ENCODE measurements at places on chromosomes 4 and X. TPM values are rescaled to one million over a fixed set of nuclear protein-coding genes. Genes with fewer than 3 reads are reported as not detected.

ATOH1 gene
- not detected for total RNA-seq

- no peak for DNase-seq
Measured at GRCh38 chrX:20906571-20906970, 467.6 kb upstream of the CNKSR2 start.

GRCh38 chrX:37331546-37331945, 17.6 kb upstream of the PRRG1 start:
- no peak for DNase-seq

DNA sequence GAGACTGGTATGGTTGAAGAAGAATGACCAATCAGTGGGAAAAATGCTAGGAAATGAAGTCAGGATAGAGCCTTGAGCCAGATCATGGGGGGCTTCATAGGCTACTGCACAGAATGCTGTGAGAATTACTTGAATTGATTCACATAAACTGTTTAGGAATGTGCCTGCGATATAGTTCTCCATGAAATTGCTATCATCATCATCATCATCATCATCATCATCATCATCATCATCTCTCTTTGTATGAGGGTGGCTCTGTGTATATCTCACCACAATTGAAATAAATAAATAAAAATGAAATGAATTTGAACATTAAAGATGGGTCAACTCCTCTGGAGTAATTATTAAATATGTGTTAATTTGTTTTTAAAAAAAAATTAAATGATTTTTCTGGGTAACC, 148.6 kb upstream of the LEF1 start:
- no peak for DNase-seq
